ENCODE measurements at places on chromosomes 2 and 18.

GRCh38 chr2:78999406-78999805 is 26.1 kb upstream of the REG3G start:
- peak; percentile 52 for DNase-seq

GRCh38 chr18:45751766-45752165 is 27.8 kb downstream of the SLC14A1 start:
- peak; percentile 47 for DNase-seq

DNA sequence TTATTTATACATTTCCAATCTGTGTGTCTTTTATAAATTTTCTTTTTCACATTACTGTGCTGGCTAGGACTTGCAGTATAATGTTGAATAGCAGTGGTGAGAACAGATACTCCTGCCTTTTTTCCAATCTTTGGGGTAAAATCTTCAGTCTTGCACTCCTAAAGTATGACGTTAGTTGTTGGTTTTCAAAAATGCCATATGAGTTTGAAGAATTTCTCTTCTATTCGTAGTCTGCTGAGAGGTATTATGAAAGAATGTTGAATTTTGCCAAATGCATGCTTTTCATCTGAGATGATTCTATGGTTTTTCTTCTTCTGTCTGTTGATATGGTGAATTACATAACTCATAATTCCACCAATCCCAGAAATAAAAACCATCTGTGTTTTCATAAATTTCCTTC is 335.3 kb upstream of the CHST9 start:
- DNase-seq = peak; percentile 28

GRCh38 chr2:104857262-104858005 is 3.5 kb downstream of the POU3F3 start:
- DNase-seq = no peak

DNA sequence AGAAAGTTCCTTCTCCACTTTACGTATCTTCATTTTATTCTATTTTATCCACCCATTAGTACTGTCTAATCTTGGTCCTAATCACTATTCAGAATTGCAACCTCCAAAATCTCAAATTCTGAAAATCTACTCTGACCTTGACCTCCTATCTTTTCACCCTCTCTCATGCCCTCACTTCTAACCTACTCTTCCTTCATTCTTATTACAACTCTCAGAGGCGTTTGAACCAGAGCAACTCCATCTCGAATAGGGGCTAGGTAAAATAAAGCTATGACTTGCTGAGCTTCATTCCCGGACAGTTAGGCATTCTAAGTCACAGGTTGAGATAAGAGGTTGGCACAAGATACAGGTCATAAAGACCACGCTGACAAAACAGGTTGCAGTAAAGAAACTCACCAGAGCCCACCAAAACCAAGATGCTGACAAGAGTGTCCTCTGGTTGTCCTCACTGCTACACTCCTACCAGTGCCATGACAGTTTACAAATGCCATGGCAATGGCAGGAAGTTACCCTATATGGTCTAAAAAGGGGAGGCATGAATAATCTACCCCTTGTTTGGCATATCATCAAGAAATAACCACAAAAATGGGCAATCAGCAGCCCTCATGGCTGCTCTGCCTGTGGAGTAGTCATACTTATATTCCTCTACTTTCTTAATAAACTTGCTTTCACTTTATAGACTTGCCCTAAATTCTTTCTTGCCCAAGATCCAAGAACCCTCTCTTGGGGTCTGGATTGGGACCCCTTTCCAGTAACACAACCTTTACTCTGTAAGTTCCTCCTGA is 11.4 kb downstream of the CCDC88A start:
- DNase-seq = no peak

DNA sequence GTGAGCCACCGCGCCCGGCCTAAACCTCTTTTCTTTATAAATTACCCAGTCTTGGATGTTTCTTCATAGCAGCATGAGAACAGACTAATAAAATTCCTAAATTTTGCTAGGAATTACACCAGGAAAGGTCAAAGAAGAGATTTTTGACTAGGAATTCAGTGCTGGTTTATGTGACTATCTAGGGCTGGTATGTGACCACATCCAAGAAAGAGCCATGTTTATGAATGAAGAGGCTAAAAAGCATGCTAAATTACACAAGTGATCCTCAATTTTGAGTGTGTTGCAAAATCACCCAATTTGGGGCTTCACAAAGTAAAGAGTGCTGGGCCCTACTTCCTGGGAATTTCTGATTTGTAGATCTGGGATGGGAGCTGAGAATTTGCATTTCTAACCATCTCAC is 123.6 kb downstream of the CSRNP3 start:
- DNase-seq = no peak

GRCh38 chr2:111157798-111158197 is 37.1 kb downstream of the BCL2L11 start:
- DNase-seq = no peak

DNA sequence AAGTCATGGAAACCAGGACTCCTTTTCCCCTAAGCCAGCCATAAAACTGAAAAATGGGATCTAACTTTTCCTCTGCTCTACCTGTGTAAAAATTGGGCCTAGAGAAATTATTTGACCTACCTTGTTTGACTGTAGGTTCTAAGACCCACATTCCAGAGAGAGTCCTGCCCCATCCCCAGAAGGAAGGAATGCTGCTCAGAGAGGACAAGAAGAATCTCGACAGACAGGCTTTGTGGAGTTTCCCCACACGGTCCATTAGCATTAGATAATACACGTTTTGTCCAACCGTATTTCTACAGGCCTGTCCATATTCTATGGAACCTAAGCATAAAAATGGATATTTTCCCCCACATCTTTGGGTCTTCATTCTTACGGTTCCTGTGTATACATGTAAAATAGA is 403.3 kb downstream of the METTL4 start:
- DNase-seq = no peak

DNA sequence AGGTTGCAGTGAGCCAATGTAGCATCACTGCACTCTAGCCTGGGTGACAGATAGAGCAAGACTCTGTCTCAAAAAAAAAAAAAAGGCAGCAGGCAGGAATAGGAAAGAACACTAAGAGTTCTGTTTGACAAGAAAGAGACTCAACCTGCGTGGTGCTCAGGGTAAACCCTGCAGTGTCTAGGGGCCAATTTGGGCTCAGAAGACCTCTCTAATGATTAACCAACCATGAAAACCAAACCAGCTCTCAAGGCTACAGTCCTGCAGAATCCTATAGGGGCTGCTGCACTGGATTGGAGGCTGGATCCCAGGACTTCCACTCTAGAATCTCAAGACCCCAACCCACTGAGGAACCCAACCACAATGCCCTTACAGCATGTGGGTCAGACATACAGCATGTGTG is 2.4 kb downstream of the TRABD2A start:
- no peak for DNase-seq

DNA sequence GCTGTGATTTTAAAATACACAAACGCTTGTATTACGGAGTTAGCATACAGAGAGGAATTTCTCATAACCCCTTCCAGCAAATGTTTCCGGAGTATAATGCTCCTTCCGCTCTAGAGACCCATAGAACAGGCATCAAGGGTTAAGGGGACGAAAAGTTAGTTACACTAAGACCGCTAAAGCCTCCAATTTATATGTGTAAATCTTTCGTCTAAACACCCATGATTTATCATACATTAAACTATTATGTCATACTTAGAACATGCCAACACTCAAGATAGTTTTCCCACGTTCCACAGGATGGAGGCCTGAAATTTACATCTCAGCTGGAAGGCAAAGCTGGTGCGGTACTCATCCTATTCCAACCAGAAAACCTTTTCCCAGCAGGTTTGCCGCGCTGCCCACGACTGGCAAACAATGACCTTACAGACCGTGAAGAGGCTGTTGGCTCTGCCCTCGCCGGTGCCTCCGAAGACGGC is 650 bp downstream of the ORMDL1 start:
- DNase-seq = peak; percentile 74

DNA sequence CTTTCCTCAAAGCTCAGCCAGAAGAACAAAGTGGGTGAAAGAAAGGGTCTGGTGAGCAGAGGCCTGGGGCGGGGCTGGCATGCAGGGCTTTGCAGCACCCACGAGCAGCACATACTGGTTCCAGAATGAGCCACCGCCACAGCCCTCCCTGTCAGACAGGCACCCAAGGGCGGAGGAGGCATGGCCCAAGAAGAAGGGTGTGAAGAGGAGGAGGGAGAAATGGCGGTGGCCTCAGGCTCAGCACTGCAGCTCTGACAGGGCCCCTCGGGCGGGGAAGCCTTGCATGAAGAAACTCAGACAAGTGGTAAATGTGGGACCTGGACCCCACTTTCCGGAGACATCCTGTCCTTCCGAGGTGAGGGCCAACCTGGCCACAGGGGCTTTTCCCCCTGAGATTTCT is 15.7 kb downstream of the FAM228A start:
- DNase-seq = no peak

GRCh38 chr2:128092656-128093055 is 1.7 kb downstream of the UGGT1 start:
- DNase-seq = no peak

DNA sequence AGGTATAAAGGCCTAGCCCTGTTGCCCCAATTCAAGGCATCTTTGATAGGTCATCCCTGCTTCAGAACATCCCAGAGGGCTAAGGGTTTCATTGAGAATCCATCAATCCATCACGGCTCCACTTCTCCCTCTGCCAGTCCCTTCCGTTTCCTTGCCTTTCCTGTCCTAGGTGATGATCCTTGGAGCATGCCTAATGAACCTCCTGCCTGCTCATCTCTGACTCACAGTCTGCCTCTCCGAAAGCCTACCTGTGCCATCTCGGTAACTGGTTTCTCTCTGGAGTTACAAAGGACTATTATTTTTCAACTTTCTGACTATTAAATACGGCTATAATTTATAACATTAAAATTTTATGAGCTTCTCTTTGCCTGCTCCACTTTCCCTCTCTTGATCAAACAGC is 36.7 kb upstream of the OSBPL6 start:
- DNase-seq = no peak

DNA sequence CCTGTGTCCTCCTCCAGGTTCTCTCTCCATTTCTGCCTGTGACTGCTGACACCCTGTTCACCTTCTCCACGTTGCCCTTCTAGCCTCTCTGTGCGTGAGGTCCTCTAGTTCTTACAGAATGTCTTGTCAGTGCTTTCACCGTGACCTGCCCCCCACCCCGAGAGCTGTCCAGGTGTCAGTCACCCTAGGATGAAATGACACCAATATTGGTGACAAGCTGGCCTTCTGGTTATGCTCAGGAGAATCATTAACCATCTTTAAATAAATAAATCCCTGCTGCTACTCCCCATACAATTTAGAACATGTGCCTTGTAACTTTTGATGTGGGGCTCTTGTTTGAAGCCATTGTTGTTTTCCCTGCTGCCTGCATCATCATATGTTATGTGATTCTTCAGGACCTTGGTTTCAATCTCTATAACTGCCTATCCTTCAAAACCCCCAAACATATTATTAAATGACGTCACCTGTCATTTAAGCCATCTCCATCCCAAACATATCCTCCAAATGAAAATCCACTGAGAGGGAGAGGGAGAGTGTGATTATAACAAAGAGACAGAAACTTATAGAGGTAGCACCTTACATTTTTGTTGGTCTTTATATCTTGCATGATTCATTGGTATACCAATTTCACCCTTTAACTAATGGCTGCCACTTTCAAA is 496.3 kb downstream of the PARD3B start:
- no peak for DNase-seq

DNA sequence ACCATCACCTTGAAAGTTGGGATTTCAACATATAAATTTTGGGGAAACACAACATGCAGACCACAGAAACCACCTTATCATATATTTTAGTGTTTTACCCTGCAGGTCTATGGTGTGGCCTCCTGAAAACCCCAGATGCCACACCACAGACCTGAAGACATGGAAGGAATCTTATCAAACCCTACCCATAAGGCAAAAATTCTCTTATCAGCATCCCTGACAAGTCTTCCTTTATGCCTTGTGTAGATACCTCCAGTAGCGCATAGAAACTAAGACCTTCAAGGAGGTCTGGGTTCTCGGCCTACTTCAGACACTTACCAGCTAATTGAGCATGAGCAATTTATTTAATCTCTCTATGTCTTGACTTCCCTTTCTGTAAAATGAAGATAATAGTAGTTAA is 59.1 kb upstream of the SLC14A2 start:
- no peak for DNase-seq

DNA sequence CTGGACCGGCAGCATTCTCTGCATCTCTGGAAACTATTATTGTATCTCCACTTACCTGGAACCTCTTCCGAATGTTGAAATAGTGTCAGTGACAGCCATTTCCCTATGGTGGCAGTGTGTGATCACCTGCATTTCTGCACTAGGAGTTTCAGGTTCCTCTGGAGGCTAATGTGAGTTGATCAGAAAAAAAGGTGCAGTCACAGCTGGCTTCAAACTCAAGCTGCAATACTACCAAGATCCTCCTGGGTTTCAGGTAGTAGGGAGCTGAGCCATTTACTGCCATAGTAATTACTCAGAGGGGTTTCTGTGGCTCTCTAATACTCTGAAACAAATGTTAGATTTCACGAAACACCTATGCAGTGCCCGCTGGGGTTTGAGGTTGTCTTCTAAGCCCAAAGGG is 183.5 kb upstream of the OSR1 start:
- no peak for DNase-seq

DNA sequence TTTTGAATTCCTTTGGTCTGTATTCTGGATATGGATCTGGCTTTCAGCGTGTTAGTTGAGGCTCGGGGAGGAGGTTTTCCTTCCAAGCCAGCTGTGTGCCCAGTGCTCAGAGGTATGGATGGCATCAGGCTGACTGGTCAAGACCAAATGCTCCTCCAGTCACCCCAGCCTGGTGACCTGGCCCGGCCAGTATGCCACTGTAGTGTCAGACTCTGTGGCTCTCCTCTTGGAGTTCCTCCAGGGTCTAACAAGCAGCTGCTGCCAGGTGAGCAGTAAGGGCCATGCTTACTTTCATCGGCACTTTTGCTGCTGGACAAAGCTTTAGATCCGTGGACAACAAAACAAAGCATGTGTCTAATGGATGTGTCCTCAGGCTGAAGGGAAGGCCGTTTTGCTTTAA is 44.1 kb downstream of the CABLES1 start:
- DNase-seq = no peak

DNA sequence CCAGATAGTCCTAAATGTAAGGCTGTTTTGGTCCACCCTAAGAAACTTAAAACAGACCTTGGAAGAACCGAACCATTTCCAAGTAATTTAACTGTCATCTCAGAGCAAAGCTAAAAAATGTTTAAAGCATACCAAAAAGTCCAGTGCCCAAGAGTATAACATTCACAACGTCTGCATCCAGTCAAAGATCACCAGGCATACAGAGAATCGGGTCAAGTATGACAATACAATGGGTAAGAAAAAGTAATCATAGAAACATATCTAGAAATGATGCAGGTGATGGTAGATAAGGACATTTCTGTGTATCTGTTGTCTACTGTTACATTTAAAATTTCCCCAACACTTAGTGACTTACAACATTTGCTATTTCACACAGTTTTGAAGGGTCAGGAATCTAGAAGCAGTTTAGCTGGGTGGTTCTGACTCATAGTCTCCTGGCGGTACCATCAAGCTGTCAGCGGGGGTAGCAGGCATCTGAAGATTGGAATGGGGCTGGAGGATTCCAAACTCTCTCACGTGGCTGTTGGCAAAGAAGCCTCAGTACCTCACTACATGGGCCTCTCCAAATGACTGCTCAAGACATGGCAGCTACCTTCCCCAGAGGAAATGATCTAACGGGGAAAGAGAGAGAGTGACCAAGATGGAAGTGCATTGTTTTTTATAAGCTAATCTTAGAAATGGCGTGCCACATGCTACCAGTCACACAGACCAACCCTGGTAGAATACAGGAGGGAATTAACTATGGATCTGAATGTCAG is 36.6 kb upstream of the DYNC2LI1 start:
- peak; percentile 39 for DNase-seq

- no peak for DNase-seq
Observed at GRCh38 chr2:5951471-5951870, 259.3 kb downstream of the SOX11 start.
